ENCODE measurements at places on chromosomes 13 and 19.
A peak's percentile ranks its signal among the peaks of the same experiment; 100 is the strongest.

GRCh38 chr19:7506385-7507328 is 9.2 kb upstream of the ZNF358 start:
- peak; percentile 93 for DNase-seq

DNA sequence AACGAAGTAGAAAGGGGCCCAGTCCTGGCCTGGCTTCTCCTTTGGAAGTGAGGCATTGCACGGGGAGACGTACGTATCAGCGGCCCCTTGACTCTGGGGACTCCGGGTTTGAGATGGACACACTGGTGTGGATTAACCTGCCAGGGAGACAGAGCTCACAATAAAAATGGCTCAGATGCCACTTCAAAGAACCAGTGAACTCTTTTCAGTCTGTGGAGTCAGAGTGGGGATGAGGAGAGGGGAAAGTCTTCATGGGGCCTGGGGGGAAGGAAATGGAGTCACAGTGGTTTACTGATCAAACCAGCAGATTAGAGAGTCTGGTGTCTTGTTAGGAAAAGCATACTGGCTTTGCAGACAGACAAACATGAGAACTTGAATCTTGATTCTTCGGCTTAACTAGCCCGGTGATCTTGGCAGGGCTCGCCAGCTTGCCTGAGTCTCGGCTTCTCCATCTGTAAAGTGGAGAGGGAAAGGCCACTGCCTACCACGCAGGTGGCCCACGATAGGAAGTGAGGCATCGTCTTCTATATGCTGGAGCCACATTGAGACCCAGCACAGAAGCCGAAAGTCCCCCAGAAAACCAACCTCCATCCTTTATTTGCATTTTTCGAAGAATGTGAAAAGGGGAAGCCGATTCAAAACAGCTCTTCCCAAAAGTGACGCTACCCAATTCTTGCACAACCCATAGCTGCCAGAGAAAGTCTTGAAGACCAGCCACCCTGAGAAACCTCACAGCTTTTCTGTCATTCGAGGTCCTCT is at the start of gene FFAR1:
Gene FFAR1 (plus strand): TSS at position 732 of the 759 bp plus-strand sequence. CDS start 3,650 bp downstream, outside the sequence.
- DNase-seq: no peak

GRCh38 chr13:37361608-37362007 is 237.0 kb downstream of the POSTN start:
- no peak for DNase-seq

- DNase-seq: peak; percentile 95
These were observed 2.5 kb downstream of the LDLR start for GRCh38 chr19:11091703-11092153.

DNA sequence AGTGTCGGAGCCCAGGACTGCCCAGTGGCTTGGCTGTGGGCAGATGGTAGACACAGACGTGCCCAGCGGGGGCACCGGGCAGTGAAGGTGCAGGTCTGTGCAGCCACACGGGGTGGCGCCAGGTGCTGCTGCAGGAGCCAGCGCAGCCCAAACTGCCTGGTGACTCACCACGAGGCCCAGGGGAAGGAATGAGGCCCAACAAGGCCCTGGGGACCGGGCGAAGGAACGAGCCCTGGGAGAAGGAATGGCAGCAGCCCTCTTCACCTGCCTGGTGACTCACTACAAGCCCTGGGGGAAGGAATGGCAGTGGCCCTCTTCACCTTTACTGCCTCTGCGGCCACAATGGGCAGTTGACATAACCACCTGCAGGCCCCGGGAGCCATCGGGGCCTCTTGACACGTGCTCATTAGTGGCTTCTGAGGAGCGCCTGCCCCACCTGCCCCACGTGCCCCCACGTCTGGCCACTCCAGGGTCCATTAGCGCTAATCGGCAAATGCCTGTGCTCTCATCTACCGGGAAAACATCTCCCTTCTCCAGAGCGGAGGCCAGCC is 9.3 kb downstream of the MED16 start:
- no peak for DNase-seq

- DNase-seq: no peak
These were observed 17.1 kb downstream of the ZNF846 start for GRCh38 chr19:9751446-9751845.

DNA sequence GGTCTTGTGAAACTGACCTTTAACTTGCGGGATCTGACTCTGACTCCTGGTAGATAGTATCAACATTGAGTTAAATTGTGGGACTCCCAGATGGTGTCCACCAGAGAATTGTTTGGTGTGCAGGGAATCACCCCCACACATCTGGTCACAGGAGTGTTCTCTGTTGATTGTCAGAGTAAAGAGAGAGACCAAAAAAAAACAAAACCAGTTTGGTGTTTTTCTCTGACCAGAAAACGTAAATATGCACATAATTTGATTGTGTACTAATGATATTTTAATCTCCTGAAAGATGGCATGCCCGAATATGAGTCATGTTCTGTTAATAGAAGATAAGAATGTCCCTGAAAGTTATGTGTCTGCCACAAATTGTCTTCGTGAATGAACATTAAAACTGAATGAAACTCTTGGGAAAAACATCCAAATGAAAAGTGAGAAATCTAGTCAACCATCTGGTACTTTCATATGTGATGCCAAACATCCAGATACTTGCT is 118.5 kb upstream of the GPC6 start:
- peak; percentile 57 for DNase-seq

- no peak for DNase-seq
These were observed 9.3 kb downstream of the ZNF582 start for GRCh38 chr19:56383826-56384605.

DNA sequence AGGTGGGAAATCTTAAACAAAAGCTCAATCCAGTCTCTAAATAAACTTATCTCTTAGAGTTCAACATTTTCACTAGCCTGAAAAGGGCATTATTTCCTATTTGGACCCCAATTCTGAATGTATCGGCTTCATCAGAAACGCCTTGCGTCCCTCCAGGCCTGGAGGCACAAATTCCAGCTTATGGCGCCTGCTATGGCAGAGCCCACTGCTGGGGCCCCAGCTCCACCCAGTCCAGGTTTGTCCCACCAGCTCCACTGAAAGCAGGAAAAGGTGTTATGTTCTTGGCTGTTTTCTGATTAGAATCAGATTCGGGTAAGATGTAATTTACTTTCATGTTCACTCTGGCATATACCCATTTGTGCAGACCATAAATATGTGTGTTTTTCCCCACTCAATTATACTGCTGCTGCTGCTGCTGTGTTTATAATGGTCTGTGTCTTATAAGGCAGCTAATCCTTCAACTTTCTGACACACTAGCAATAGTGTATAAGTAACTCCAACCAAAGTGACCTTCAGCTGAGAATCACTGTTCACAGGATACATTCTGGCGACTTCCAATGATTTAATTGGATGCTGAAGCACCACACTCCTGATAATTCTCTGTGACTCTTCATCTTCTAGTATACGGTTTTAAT is 6.4 kb downstream of the IRS2 start:
- DNase-seq: no peak

DNA sequence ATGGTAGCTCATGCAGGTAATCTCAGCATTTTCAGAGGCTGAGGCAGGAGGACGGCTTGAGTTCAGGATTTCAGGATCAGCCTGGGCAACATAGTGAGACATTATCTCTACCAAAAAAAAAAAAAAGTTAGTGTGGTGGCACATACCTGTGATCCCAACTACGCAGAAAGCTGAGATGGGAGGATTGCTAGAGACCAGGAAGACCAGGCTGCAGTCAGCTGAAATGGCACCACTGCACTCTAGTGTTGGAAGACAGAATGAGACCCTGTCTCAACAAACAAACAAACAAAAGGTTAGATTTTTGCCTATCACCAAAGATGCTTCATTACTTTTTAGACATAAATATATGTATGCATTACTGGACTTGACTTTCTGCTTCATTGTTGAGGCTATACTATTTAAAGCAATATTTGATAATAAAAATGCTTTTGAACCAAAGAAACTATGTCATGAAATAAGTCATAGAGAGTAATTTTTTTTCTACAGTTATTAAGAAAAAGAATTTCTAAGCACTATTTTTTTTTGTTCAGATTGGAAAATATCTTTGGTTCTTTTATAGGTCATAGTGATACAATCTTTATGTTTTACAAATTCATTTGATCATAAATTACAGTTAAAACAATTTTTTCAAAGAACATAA is 1180.1 kb upstream of the ATXN8OS start:
- peak; percentile 6 for DNase-seq

DNA sequence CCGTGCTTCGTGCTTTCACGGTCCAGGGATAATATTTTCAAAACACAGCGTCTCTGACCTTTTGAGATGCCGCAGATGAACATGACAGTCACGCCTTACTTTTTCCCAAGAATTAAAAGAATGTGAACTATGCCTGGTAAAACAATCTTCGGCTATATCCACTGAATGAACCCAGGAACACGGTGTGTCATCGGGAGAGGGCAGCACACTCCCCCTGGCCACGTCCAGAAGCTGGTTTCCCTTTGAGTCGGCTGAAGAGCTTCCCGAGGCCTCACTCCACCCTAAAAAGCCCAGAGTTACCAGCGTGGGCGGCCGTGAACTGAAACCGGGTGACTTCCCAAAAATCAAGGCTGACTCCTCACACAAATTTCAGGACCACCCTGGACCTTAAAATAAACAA is 22.9 kb upstream of the SHISA2 start:
- peak; percentile 44 for DNase-seq

- peak; percentile 50 for DNase-seq
These were observed 85.4 kb downstream of the COL4A1 start for GRCh38 chr13:110221406-110222117.

DNA sequence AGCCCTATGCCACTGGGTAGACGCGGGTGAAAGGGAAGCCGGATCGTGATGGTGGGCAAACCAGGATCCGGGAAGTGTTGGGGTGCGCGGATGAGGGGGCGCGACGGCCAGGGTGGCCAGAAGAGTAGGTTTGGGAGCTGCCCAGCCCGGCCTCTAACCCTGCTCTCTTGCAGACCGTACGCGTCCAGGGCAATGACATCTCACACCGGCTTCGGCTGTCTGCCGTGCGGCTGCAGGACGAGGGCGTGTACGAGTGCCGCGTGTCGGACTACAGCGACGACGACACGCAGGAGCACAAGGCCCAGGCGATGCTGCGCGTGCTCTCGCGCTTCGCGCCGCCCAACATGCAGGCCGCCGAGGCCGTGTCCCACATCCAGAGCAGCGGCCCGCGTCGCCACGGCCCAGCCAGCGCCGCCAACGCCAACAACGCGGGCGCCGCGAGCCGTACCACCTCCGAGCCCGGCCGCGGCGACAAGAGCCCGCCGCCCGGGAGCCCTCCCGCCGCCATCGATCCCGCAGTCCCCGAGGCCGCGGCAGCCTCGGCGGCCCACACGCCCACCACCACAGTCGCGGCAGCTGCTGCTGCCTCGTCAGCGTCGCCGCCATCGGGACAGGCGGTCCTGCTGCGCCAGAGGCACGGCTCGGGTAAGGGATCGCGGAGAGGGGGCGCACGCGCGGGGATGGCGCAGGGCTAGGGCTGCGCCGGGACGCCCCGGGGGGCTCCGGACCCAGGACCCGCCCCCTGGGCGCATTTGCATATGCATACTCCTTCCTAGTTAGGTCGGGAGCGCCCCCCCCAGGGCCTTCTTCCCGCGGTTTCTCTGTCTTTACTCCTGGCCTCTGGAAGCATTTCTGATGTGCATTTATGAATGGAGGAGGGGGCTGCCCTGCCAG is 4.1 kb downstream of the VSTM2B start:
- no peak for DNase-seq

GRCh38 chr19:37346091-37346490 is 24.8 kb upstream of the ZNF527 start:
- peak; percentile 33 for DNase-seq

GRCh38 chr19:51320280-51320657 is 8.8 kb downstream of the IGLON5 start:
- peak; percentile 8 for DNase-seq

- peak; percentile 82 for DNase-seq
These were observed 93.7 kb downstream of the FRY start for GRCh38 chr13:32125221-32125689.

- no peak for DNase-seq
These were observed 287 bp upstream of the ZSCAN22 start for GRCh38 chr19:58326501-58326913.

DNA sequence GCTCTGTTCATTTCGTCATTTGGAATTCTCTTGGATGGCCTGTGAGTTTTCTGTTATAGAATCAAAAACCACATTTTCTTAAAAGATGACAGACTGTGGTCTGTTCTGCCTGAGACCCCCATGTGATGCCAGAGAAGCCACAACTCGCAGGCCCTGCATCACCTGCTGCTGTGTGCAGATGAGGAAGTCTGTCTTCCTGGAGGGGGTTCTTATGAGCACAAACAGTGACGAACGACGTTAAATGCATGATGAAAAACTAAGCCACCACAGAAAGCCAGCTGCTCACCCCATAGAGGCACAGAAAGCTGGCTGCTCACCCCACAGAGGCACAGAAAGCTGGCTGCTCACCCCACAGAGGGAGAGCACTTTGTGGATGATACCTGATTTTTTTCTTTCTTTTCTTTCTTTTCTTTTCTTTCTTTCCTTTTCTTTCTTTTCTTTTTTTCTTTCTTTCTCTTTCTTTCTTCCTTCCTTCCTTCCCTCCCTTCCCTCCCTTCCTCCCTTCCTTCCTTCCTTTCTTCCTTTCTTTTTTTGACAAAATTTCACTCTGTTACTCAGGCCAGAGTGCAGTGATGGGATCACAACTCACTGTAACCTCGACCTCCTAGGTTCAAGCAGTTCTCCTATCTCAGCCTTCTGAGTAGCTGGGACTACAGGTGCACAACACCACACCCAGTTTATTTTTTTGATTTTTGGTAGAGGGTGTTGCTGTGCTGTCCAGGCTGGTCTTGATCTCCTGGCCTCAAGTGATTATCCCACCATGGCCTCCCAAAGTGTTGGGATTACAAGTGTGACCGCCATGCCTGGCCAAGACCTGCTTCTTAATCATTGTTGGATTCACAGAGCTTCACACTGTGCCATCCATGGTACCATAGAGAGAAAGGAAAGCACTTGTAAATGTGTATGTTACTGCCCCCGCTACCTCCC is 1191.4 kb downstream of the UQCRFS1 start:
- no peak for DNase-seq

DNA sequence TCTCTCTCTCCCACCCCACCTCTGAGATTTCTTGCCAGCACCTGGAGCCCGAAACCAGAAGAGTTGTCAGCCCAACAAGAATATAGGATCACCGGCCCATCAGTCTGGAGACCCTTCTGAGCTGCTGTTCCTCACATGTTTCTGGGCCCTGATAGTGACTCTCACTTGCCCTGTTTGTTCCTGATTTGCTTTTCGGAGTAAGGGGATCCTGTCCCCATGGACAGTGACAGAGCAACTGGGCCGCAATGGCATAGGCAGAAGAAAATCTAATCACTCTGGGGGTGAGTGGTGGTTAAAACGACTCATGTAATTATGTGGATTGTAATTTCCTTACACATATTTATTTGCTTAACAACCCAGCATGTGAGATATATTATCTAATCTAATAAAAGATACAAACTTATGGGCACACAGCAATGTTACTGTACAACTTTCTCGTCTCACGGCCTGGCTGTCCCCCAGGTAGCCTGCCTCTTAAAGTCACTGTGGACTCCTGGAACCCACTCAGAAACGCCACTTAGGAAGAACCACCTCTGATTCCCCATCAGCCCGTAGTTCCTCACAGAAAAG is 663 bp upstream of the SMAD9 start:
- DNase-seq: no peak

All from amniotic epithelial cell (primary cell).